ENCODE measurements at places on chromosomes 1 and 21.

DNA sequence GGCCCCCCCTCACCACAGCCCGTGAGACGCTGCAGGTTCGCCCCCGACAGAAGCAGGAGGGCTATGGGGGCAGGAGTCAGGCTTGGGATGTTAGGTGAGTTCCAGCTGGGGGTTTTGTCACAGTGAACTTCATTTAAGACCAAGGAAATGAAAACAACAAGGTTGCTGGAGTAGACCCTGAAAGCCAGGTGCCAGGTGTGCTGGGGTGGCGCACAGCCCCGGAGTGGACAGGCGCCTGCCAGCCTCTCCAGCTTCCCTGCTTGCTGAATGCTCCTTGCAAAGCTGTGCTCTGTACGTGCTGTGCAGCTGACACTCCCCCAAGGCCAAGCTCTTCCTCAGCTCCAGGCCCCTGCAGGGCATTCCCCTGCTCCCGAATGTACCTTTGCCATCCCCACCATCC is 102.4 kb downstream of the PGBD5 start:
- no peak for DNase-seq

- DNase-seq = no peak
These were observed 332.9 kb upstream of the PTBP2 start for GRCh38 chr1:96388421-96389310.

GRCh38 chr1:84603223-84603622 is 29.0 kb upstream of the CTBS start:
- no peak for DNase-seq

DNA sequence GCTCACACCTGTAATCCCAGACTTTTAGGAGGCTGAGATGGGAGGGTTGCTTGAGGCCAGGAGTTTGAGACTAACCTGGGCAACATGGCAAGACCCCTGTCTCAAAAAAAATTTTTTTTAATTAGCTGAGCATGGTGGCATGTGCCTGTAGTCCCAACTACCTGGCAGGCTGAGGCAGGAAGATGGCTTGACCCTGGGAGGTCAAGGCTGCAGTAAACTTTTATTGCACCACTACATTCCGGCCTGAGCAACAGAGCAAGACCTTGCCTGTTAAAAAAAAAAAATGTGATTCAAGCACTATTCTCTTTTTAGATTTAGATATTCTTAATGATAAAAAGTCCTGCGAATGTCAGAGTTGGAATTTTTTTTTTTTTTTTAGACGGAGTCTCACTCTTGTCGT is 102.5 kb upstream of the L1TD1 start:
- DNase-seq = no peak

DNA sequence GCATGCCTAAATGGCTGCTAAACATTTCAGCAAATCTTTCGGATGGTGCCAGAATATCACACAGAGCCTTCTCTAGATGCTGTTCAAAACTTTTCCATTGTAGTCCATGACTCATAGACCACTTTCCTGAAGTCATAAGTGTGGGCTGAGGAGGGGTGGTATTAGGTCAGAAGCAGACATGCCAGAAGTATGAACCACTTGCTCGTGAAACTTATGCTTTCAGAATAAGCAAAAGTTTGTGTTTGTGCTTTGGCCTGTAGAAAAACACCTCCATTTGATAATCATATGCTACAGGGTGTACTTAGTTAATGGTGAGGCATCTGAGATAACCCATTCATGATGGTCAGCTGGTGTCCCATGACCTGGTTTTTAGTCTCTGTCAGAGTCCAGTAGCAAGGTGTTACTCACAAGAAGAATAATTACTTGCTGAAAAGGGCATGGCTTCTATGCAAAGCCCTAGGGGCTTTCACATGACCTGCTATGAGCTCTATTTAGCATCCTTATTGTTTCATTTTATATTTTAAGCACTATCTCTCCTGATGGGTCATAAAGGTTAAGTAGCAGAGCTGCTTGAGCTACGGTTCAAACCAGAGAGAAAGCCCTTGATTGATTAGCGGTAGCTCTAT is 183.1 kb upstream of the IVNS1ABP start:
- no peak for DNase-seq

GRCh38 chr1:234608911-234609690 is 877 bp downstream of the IRF2BP2 start:
- DNase-seq = no peak

DNA sequence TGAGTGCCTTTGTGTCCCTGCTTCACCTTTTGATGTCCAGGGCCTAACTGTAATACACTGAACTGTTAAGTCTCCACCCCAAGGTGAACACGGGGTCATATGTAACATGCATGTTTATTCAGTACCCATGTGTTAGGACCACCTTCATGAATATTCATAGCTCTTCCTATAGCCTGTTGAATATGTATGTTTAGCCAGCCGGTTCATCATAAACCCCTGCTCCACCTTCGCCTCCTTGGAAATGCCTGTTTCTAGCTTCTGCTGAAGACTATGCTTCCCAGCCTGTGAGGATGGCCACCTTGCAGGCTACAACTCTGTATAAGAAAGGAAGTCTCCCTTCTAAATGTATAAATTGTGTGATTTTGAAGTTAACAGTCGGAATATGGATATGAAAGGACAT is 69.3 kb downstream of the C1orf94 start:
- no peak for DNase-seq

- DNase-seq = no peak
These were observed 275.1 kb upstream of the VAMP3 start for GRCh38 chr1:7495962-7496361.

DNA sequence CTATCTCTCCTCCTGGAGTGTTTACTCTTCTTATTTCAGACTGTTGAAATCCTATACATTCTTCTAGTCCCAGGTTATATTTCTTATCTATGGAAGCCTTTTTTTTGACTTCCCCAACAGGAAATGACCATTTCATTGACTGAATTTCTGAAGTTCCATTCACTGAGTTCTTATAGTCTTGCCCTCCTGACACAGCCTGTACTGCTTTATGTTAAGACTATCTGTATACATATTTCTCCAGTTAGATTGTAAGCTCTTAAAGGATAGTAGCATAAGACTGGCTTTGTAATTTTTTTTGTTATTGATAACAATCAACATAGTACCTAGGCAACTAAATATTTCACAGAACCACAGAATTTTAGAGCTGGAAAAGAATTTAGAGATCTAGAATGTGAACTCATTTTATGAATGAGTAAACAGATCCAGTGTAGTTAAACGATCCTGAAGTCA is 14.9 kb upstream of the MACF1 start:
- DNase-seq = peak; percentile 31

DNA sequence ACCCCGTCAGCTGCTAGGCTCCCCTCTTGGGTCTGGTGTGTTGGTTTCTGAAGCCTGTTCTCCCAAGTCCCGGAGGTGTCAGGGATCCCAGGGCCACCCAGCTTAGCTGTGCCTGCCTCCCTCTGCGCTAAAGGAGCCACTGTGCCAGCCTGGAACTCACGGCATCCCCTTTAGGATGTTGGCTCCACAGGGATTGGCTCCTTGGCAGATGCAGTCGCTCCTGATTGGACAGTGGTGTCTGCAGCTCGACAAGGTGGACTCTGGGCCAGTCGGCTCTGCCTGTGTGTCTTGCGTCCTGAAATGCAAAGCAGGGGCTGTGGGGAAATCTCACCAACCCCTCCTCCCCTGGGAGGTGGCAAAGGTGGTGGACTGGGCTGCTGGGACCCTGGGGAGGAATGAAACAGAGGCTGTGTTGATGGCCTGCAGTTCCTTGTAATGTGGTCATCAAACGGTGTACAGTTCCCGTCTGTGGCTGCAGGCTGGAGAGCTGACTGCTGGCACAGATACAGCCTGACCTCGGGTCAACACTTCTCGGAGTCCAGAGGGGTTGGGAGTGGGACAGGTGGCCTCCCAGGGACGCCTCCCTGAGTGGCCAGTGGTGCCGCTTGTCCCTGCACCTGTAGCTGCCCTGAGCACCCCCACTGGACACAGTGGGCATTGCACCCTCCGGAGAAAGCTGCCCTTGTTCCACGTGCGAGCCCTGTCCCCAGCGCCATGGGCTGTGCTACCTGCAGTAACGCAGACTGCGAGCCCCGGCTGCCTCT is 11.5 kb upstream of the KCNAB2 start:
- DNase-seq = peak; percentile 49

GRCh38 chr1:67053535-67053784 is 488 bp downstream of the SLC35D1 start:
- DNase-seq = peak; percentile 54

- no peak for DNase-seq
These were observed 12.6 kb upstream of the LAMTOR5 start for GRCh38 chr1:110420023-110420662.

DNA sequence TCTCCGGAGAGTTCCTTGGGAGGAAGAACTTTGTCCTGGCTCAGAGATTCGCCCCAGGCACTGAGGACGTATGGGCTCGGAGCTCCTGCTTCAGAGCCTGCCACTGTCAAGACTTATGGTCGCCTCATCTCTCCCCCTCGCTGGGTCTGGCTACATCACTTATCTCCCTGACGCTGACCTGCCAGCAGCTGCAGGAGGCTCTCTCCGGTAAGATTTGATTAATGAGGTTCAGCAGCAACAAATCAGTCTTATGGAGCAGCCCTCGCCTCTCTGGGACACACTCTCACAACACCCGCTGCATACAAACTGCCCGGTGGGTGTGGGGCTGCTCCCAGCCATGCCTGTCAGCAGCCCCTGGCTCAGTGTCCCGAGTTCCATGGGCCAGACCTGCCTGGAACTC is 297.8 kb downstream of the RRAGC start:
- no peak for DNase-seq

DNA sequence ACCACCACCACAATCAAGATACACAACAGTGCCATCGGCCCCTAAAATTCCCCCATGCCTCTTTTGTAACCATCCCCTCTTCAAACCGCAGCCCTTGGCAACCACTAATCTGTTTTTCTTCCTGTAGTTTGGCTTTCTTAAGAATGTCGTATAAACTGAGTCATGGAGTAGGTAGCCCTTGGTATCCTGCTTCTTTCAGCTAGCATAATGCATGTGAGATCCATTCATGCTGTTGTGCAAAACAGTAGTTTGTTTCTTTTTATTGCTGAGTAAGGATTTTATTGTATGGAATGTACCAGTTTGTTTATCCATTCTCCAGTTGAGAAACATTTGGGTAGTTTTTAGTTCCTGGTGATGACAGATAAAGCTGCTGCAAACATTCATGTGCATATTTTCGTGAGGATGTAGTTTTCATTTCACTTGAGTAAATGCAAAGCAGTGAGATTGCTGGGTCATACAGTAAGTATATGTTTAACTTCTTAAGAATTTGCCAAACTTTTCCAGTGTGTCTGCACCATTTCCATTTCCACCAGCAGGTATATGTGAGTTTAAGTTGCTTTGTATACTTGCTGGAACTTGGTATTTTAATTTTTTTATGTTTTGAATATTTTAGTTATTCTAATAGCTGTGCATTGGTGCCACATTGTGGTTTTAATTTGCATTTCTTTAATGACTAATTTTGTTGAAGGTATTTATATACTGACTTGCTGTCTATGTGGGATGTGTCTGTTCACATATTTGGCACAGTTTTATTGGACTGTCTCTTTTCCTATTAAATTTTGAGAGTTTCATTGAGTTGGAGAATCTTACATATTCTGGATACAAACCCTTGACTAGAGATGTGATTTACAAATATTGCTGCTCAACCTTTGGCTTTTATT is 148.4 kb upstream of the MAP1LC3C start:
- no peak for DNase-seq

DNA sequence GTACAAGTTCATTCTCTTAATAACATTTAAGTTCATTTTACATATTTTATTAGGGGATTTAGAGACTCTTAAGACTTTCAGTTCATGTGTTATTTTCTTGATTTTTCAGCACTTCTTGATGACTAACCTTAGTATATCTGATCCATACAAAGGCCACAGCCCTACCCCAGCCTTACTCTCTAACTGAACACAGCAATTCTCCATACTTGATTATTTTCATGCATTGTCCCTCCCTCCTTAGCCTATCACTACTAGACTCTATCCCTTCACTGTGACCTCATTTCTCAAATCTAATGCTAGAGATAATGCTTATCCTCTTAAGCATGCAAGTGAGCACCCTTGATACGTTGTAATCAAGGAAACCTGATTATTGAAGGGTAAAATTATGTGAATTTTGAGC is 15.2 kb downstream of the PRKAA2 start:
- no peak for DNase-seq

GRCh38 chr1:237115035-237115434 is 73.1 kb downstream of the RYR2 start:
- DNase-seq = no peak

- DNase-seq = no peak
These were observed 58.4 kb downstream of the IVNS1ABP start for GRCh38 chr1:185258676-185259075.

- no peak for DNase-seq
These were observed 14.4 kb downstream of the S100A16 start for GRCh38 chr1:153598309-153599172.

DNA sequence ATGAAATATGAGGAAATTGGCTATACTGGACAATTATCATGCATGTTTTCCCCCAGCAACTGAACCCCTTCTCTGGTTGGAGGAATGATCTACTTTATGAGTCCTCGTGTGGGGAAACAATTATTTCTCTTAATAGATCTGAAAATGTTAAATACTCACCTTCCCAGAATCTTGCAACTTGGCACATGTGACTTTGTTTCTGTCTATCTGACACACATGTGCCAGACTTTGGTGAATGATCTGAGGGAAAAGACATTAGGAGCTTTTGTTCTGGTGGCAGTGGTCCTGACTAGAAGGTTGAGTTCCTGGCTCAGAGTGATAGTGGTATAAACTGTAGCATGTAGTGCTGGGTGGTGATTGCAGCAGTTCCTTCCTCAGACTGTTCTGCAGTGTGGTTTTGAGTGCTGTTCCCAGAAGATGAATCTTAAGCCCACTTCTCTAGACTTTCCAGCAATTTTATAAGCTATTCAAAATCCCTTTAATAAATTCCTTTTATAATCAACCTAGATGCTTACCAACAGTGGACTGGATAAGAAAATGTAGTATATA is 59.3 kb upstream of the B3GALNT2 start:
- DNase-seq = no peak

- no peak for DNase-seq
These were observed 191.2 kb upstream of the SGIP1 start for GRCh38 chr1:66342707-66343106.

GRCh38 chr21:20353351-20353750 is 644.9 kb upstream of the NCAM2 start:
- no peak for DNase-seq

DNA sequence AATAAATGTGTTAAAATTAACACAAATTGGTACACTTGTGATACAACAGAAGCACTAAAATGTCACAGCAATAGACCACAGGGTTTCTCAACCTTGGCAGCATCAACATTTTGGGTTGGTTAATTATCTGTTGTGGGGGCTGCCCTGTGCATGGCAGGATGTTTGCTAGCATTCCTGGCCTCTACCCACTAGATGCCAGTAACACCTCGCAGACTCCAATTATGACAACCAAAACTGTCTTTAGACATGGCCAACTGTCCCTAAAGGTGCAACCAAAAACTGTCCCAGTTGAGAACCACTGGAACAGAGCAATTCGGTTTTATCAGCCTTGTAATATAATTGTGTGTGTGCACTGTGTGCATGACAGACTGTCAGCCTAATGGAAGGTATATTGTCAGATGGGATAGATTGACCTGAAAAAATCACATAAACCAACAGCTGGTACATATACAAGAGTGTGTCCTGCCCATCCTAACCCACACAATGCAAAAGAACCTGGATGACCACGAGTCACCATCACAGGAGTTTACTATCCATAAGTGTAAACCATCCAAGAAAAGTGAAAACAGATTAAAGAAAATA is 13.5 kb upstream of the ERG start:
- DNase-seq = no peak

GRCh38 chr1:31497601-31498000 is 78.7 kb upstream of the TINAGL1 start:
- no peak for DNase-seq

Data from HepG2 (cell line).